ENCODE measurements at places on chromosomes 16 and 17.

- peak; percentile 70 for DNase-seq
Observed at GRCh38 chr17:2244545-2245525, 58.8 kb downstream of the SMG6 start.

DNA sequence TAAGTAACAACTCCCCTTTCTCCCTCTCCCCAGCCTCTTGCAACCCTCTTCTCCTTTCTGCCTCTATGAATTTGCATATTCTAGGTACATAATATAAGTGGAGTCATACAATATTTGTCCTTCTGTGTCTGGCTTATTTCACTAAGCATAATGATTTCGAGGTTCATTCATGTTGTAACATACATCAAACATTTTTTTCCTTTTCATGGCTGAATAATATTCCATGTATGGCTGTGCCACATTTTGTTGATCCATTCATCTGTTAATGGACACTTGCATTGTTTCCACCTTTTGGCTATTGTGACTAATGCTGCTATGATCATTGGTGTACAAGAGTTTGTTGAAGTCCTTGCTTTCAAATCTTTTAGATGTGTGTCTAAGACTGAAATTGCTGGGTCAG is 17.6 kb upstream of the FA2H start:
- no peak for DNase-seq

DNA sequence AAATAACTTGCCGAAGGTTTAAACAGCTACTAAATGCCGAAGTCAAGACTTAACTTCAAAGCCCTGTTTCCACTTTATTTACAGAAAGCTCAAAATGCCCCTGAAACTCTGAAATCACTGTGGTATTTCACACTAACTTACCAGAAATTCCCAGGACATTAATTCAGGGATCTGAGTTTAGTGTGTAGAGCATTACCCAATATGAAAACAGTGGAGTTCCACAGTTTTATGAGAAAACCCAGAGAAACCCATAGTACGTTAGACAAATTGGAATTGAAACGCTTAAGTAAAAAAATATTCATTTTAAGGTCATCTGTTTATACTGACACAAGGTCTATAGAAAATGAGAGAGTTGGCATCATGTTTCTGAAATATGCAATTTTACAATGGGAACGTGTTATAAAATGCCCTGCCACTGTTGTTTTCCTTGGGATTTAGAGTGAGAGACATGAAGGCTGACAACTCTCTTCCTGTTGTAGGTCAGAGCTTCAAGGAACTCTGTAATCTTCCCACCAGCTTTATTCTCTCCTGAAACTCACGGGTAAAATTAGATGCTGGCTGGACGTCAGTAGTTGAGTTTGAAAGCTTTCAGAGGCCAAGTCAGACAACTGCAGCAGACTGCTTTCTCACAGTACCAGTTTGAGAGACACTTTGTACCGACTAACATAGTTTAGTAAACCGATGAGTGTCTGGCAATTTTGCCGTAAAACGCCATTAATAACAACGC is 139.4 kb upstream of the TBX2 start:
- no peak for DNase-seq

DNA sequence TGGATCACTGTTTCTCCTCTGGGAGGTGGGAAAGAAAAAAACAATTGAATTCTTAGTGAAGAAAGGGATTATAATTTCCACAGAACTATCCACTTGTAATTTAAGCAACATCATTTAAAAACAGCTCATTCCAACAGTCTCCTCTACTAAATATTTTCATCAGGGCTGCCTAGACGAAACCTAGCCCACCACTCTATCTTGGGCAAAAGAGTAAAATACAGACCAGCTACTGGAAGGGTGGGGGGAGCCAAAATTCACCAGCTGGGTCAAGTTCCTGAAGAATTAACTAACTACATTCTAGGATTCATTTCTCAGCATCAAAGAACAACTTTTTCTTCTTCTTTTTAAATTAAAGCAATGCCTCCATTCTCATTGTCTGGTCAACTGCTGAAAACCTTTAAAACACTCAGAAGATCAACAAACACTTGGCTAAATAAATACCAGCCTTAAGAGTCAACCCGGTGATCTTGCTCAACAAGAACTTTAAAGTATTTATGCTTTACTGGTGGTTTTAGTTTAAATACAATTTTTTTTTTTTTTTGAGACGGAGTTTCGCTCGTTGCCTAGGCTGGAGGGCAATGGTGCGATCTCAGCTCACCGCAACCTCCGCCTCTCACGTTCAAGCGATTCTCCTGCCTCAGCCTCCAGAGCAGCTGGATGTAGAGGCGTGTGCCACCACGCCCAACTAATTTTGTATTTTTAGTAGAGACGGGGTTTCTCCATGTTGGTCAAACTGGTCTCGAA is 25.2 kb downstream of the KANSL1 start:
- no peak for DNase-seq

DNA sequence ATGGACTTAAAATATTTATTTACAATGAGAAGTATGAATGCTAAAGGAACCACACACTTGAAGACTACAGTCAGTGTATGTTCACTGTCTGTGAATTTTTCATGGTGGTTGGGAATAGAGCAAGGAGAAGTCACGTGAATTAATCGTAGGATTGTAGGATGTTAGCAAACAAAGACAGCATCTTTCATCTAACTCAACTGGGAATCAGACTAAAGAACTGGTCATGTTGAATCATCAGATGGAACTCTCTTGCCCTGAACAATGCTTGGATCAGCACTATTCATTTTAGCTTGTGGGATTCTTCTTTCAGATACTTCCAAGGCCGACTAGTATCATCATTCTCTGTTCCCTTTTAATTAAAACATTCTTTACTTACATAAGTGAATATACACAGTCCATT is 18.1 kb downstream of the KCNJ2 start:
- DNase-seq, result no peak

DNA sequence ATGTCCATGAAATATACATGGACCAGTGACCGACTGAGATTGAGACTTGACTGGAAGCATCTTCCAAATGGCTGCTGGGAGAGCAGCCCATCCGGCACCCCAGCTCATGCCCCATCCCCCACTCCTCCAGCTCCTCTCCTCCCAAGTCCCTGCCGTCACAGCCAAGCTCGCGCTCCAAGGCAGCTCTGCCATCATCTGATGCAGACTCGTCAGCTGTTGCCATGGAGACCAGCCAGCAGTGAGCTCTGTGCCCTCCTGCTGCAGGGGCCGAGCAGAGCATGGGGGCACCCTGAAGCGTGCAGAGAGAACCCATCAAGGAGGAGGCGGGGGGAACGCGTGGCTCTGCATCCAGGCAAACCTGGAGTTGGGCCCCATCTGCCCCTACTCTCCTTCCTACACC is 74.5 kb upstream of the TNRC6C start:
- no peak for DNase-seq

- DNase-seq, result no peak
Observed at GRCh38 chr16:54080524-54081008, 206.0 kb downstream of the IRX3 start.

- DNase-seq, result no peak
Observed at GRCh38 chr16:46862555-46863447, 21.4 kb upstream of the GPT2 start.

DNA sequence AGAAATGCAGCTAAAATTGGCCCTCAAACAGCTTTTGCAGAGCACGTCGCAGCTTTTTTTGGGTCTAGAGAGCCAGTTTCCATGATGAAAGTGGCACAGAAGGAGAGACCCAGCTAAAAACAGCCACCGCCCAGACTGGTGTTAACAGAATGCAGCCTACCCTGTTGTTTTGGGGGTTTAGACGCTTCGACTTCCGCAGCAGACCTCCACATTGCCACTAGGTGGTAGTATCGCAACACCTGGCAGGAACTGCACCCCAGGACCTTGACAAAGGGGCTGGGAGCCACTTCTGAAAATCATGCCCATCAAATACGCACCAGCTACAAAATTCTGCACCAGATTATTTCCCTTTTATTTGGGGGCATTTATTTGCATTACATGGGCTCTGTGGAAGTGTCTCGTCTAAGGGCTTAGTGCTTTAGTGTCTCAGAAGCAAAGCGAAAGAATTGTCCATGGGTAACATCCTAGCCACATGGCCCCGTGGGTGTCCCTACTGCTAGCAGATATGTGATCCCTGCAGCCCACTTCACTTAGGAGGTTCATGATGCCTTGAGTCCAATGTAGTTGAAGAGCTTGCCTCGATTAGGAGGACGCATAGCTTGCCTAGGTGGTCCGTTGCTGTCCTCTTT is 167.1 kb downstream of the HAPSTR1 start:
- no peak for DNase-seq

- no peak for DNase-seq
Observed at GRCh38 chr16:29975811-29976511, 2.3 kb downstream of the TAOK2 start.

DNA sequence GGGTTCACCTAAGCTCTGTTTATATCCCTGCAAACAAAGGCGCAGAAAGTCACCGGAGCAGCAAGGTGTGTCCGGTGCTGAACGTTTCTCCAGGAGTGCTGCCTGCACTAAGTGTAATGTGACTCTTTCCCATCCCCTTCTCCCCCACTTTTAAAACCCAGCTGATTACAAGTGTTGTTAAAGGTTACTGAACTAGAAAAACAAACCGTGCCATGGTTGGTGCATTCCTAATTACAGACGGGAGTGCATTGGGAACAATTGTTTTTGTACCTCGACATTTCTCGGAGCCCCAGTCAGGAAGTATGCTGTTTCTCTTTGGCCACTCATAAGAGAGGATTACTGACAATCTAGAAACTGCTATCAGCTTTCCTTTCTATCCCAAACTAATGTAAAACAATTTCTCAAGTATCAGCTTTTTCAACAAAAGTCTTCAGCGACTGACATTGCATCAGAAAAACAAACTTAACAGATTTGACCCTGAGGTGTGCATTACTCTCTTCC is 441.0 kb upstream of the SALL1 start:
- DNase-seq, result no peak

- no peak for DNase-seq
Observed at GRCh38 chr16:22328081-22328725, 31.0 kb downstream of the POLR3E start.

GRCh38 chr16:26709175-26709574 is 357.6 kb upstream of the C16orf82 start:
- DNase-seq, result no peak

GRCh38 chr16:68403704-68404103 is 44.6 kb downstream of the SMPD3 start:
- DNase-seq, result no peak

DNA sequence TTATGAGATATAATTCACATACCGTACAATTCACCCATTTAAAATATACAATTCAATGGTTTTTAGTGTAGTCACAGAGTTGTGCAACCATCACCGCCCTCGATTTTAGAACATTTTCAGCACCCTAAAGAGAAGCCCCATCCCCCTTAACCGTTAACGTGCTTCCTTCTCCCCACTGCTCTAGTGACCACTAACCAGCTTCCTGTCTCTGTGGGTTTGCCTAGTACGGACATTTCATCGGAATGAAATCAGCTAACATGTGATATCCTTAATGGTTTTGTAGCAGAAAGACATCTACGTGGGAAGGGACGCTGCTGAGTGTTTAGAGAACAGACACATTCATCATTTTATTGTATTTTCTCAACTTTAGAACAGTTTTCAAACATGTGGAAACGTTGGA is 80.8 kb upstream of the HSBP1 start:
- no peak for DNase-seq

- DNase-seq, result peak; percentile 73
Observed at GRCh38 chr17:27466743-27467375, 10.6 kb downstream of the KSR1 start.

DNA sequence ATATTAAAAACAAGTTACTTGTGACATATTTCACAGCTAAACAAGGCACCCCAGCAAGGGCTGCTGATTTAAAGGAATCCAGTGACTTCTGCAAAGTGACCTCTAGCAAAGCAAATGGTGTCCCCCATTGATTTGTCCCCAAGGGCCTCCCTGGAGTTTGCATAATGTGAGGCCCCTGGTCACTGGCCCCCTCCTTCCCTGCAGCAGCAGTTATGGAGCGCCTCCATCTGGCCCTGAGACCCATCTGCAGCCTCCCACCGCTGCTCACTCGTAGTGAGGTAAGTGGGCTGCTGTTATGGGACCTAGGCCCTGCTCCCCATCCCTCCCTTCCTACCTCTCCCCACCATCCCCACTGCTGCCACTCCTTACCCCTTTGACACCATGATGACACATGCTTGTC is 19.6 kb upstream of the EEF2K start:
- DNase-seq, result no peak

GRCh38 chr16:57260294-57260929 is 15.4 kb downstream of the ARL2BP start:
- DNase-seq, result no peak

GRCh38 chr17:3511852-3512504 is 36.2 kb downstream of the ASPA start:
- DNase-seq, result no peak

GRCh38 chr16:21638573-21638975 is 13.8 kb downstream of the IGSF6 start:
- DNase-seq, result no peak

GRCh38 chr17:27463235-27463677 is 7.0 kb downstream of the KSR1 start:
- DNase-seq, result no peak

- DNase-seq, result peak; percentile 47
Observed at GRCh38 chr17:9239793-9240658, 218.7 kb downstream of the NTN1 start.

- DNase-seq, result no peak
Observed at GRCh38 chr16:2033057-2033908, 6.6 kb downstream of the NHERF2 start.

DNA sequence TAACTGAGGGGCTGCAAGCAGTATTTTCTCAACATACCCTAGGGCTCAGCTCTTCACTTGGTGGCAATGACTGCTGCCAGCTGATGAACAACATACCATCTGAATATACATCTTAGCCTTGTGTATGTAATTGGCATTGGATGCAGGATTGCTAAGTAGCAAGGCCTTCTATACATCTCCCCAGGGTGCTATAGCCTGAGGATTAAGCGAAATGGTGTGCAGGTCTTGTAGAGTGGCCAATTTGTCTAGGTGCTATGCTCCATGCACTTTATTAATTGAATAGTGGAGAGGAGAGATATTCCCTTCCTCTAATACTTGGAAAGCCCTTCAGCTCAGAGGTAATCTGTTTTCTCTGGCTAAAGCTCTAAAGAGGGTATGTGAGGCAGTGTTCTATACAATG is 71.9 kb downstream of the KIF2B start:
- no peak for DNase-seq

GRCh38 chr17:39916918-39917317 is 1.5 kb downstream of the GSDMB start:
- no peak for DNase-seq

DNA sequence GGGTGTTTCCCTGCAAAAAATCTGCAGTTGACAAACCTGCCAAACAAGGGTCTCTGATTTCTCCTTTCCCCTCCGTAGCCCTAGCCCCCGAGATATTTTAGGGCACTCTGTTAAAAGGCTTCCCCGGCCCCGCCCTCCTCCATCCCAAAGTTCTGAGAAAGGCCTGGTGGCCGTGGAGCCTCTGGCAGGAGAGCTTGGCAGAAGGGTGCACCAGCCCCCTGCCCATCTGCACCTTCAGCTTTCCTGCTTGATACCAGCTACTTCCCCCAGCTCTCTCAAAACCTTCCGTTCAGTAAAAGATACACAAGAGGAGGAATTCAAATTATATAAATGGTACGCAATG is 711 bp upstream of the CANT1 start:
- DNase-seq, result no peak

GRCh38 chr16:30775392-30776188 is 11.4 kb downstream of the ZNF629 start:
- DNase-seq, result peak; percentile 50

GRCh38 chr16:4976079-4976478 is 17.9 kb downstream of the SEC14L5 start:
- DNase-seq, result no peak

GRCh38 chr17:34198519-34198918 is 56.6 kb upstream of the CCL2 start:
- DNase-seq, result no peak

All from stimulated activated CD8-positive, alpha-beta memory T cell treated with anti-CD3 and anti-CD28 coated beads, Interleukin-7, amount 100 ng/mL, for 48 hours (primary cell).